ENCODE measurements at places on chromosomes 7 and 10. TPM values are rescaled to one million over a fixed set of nuclear protein-coding genes. Genes with fewer than 3 reads are reported as not detected.

GRCh38 chr10:48737886-48738285 lies 53.2 kb downstream of the WDFY4 start:
- DNase-seq: no peak

DNA sequence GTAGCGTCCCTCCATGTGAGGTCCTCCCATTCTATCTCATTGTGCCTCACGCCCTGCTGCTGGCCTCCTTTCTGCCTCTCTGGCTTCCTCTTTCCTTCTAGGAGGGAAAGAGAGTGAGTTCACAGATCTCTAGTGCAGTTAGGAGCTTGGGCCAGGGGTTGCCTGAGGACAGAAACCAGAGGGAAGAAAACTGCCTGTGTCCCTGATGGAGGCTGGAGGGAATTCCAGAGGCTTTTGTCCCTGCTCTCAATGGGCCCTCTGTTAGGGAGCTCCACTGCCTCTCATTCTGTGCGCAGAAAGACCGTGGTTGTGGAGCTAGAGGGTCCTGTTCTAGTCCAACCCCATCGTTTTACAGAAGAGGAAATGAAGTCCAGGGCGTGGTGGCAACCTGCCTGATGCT lies 4.6 kb downstream of the MARVELD1 start:
- DNase-seq: no peak

BRI3 gene
- polyA plus RNA-seq: 163 TPM

- DNase-seq: no peak
These were observed 31.5 kb downstream of the CUL1 start for GRCh38 chr7:148729984-148730733.

DNA sequence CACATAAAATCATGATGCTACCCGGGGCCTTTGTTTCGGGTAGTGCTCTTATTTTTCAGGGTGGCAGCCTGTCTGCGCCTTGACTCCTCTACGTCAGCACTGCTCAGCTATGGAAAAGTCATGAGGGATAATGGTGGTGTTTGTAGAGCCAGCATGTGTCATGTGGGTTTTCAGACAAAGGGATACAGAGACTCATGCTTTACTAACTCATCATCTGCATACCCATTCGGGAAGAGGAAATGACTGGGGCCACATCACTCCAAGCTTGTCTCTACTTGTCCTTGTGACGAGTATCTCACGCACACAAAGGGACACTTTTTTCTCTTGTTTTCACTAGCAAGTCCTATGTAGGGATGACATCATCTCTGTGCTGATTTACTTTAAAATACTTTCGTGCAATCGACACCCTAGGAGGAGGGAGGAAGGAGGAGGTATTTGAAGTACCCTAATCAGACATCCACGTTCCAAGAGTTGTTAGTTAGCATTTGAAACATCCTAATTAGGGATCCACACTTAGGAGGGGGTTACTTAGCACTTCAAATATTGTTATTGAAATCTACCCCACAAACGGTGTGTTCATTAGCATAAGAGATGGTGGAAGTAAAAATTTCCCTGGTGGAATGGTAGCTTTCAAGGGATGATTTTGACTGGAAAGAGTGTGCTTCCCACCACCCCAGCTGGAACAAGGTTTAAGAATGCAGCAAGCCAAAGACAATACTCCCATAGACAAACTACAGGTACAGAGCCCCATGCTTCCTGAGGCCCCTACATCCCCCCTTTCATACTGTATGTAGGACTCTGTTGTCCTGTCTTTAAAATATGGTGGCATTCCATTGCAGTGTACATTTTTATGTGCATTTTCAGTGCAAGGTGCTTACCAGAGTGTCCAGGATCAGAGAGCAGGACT lies 52.0 kb downstream of the THNSL1 start:
- no peak for DNase-seq

DNA sequence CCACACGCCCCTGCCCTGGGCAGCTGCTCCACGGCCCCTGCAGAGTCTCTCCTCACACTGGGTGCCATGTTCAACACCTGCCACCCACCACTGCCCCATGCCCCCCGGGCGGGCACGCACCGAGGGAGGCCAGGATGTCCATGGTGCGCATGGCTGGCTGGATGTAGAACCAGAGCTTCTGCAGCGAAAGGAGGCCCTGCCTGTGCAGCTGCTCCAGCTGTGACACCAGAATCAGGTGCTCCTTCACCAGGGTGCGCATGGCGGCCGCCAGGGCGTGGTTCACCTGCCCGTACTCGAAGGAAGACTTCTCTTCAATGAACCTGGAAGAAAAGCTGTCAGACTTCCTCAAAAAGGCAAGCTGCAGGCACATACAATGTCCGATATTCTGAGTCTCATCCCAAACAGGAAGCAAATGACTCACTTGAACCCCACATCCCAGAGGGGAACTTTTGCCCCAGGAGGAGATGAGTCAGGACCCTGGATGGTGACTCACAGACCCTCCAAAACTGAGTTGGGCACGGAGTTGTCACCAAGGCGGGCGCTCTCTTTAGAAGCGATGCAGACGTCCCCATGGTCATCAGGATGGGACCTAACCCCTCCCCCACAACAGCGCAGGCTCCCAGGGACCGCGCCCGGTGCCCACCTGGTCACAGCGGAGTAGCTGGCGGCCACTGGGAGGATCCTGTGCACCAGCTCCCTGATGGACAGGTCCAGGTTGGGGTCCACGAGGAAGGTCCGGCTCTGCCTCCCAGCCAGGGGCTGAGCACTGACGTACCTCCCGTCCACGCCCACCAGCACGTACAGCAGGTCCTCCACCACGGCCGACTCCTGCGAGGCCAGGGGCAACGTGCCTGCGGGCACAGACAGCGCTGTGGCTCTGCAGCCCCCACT lies 15.5 kb downstream of the TUBGCP2 start:
- peak; percentile 52 for DNase-seq

DYDC2 gene
- polyA plus RNA-seq: not detected

- DNase-seq: no peak
These were observed 230.3 kb downstream of the INHBA start for GRCh38 chr7:41472427-41473125.

EVX1 gene
- polyA plus RNA-seq: not detected

CELF2 gene
- polyA plus RNA-seq: 8.8 TPM
